Epithelial cell of esophagus (primary cell): ENCODE measurements at places on chromosomes 3 and 15.

GRCh38 chr3:156674911-156675829, 780 bp downstream of the TIPARP start:
- peak; percentile 36 for DNase-seq

DNA sequence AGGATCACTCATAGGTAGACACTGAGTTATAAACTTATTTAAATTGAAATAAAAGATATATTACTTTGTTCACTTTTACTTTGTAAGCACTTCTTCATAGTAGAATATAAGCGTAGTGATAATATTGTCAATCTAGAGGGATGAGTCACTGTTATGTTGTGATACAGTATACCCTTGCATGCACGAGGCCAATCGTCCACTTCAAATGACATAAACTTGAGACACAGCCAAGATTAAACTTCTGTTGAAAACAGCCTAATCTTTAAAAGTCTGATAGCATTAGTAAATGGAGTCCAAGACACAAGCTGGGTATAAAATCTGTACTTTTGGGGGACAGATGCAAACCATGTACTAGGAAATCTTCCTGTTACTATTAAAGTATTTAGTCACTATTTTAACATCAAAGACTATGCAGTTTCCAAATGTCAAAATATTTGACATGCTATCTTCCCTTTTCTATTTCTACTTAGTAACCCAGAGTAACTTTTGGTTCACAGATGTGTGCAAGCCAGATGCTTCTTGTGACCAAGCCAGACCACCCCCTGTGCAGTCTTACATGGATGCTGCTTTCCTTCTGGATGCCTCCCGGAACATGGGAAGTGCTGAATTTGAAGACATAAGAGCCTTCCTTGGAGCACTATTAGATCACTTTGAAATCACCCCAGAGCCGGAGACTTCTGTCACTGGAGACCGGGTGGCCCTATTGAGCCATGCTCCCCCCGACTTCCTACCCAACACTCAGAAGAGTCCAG, 85.3 kb downstream of the PIK3R4 start:
- no peak for DNase-seq

DNA sequence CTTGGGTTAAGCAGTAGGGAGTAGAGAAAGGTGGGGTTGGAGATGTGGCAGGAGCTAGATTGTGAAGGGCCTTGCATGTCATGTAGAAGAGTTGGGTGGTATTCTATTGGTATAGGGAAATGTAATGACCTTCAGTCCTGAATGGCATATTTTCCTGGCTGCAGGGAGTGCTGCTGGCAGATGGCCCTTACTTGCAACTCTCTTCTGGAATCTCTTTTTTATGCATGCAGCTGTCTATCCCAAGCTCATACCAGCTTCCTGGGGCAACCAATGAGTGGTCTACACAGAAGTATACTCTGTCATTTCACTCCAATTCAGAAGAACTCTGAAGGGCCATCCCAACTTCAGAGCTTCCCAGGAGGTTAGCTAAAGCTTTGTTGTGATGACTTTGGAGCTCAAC, 144.7 kb upstream of the ANKRD28 start:
- no peak for DNase-seq

GRCh38 chr3:159540882-159541495, 447.6 kb upstream of the IL12A start:
- DNase-seq = no peak

GRCh38 chr15:64665179-64665578, 110.2 kb downstream of the RBPMS2 start:
- no peak for DNase-seq

- peak; percentile 22 for DNase-seq
Measured at GRCh38 chr3:108450444-108450843, 60.0 kb downstream of the MYH15 start.

- DNase-seq = no peak
Measured at GRCh38 chr3:159796226-159796625, 192.4 kb upstream of the IL12A start.
